HCT116 (cell line): ENCODE measurements at places on chromosomes 16 and 17.
A peak's percentile ranks its signal among the peaks of the same experiment; 100 is the strongest.

DNA sequence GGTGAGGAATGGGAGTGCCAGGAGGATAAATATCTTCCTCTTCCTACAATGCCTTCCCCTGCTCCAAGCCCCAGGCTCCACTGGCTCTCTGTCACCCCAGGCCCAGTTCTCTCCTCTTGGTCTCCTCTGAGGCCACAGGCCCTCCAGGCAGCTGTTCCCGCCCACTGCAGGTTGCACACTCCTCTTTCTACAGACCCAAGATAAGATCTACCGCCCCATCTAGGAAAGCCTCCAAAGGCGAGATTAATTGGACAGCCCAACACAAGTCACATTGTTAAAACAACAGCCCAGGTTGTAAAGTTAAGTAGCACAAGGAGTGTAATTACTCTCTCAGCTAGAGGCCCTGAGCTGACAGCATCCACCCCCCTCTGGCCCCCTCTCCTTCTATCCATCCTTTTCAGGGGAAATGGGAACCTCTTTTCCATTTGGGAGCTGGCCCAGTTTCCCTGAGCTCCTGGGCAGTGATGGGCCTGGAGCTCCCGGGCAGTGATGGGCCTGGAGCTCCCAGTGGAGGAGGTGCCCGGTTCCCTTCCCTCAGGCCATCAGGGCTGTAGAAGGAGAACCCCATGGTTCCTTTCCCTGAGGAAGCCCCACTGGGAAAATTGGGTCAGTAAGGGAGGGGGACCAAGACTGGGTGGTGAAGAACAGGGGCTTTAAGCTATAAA is 7.3 kb downstream of the DLX4 start:
- DNase-seq, result no peak

DNA sequence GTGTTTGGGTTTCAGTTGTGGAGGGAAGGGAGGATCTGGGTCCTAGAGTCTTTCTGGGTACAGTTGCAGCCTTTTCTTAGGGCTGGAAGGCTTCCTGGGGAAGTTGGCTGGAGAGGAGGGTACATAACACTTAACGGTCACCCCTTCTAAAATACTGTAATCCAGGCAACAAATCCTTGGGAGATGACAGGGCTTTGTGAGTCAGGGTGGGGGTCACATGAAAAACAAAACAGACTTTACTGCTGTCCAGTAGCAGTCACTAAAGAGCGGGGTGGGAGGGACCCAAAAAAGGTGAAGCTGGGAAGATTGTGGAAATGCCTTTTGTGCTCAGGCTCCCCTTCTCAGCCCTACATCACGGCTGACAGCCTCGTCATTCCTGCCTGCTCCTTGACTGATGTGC is 6.3 kb downstream of the SAP30BP start:
- DNase-seq, result no peak

DNA sequence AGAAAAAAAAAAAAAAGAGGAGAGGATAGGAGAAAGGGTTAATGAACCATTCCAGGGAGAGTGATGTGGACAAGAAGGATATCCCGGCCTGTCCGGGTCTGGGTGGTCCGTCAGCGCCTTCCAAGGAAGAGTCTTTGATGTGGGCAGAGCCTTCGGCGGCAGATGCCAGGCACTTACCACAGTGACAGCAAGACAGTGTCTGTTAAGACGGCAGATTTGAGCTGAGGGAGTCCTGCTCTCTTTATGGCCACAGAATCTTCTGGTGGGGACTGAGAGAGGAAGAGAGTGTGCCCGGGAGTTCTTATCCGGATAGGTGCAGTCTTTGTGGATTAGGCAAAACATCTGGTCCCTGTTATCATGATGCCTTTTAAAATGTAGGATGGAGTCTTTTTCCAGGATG is 95.2 kb downstream of the ZDHHC7 start:
- DNase-seq, result no peak

GRCh38 chr16:68342620-68343019 is 31.8 kb downstream of the PRMT7 start:
- no peak for DNase-seq

- DNase-seq, result no peak
Observed at GRCh38 chr16:4695473-4696171, 2.3 kb downstream of the NUDT16L1 start.

DNA sequence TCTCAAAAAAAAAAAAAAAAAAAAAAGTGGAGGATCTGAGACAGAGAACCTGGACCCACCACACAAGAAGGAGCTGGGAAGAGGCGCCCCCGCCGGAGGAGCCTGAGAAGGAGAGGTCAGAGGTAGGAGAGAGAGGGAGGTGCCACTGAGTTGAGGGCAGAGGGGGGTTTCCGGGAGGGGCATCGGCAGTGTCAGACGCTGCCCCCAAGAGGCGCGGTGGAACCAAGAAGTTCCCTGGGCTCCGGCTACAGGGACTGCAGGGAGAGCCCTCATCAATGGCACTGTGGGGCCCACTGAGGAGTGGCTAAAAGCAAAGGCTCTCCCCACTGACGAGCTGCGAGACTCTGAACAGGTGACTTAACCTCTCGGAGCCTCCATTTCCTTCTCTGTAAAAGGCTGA is 4.2 kb downstream of the CCDC42 start:
- no peak for DNase-seq

- DNase-seq, result no peak
Observed at GRCh38 chr16:51124896-51125295, 26.2 kb downstream of the SALL1 start.

DNA sequence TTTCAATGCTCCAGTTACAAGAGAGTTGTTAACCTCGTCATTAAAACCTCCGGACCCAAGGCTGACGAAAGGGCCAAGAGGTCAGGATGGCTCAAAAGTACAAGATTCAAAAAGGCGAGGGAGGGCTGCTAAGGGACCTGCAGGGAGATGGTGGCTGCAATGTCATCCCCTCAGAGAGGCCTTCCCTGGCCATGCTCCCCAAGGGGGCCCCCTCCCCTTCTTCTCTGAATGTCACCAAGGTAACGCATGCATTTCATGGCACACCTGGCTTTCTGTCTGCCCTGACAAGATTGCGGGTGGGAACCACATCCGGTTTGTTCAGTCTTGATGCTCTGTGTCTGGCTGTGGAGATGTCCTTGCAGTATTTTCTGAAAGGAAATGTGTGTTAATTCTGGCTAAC is 89.9 kb downstream of the C16orf78 start:
- no peak for DNase-seq

- DNase-seq, result no peak
Observed at GRCh38 chr16:25038239-25038954, 23.2 kb upstream of the ARHGAP17 start.

DNA sequence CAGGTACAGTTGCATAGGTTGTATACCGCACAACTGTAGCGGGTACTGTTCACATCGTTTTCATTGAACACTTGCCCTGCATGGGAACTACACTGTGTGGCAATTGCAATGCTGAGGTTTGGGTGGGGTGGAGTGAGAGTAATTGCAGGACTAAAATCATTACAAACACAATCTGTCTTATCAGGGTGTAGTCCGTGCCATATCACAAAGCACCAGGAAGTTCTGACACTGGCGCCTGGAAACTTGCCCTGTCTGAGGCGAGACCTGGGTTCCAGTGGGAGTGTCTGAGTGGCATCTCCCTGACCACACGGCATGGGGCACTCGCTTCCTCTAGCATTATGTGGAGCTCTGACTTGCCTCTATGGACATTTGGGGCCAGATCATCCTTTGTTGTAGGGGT is 153.4 kb downstream of the RGS9 start:
- no peak for DNase-seq

DNA sequence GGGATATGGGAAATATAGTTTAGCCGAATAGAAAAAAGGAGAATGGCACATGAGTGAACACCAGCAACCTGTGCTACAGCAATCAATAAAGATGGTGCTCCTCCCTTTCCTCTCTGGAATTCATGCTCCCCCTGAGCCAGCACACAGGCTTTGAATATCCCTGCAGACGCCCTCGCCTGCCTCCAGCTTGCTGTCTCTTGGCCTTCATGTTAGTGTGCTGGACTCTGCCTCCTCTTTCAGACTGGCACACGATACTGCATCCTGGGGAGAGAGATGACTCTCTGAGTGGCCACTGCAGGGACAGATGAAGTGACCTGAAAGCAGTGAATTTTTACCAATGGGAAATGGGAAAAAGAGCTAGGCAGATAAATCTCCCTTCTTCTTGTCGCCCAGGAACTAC is 498.6 kb upstream of the SALL1 start:
- DNase-seq, result no peak

- DNase-seq, result no peak
Observed at GRCh38 chr16:21194771-21195301, 16.5 kb downstream of the ZP2 start.

- DNase-seq, result no peak
Observed at GRCh38 chr16:83680980-83681379, 126.8 kb upstream of the HSBP1 start.

DNA sequence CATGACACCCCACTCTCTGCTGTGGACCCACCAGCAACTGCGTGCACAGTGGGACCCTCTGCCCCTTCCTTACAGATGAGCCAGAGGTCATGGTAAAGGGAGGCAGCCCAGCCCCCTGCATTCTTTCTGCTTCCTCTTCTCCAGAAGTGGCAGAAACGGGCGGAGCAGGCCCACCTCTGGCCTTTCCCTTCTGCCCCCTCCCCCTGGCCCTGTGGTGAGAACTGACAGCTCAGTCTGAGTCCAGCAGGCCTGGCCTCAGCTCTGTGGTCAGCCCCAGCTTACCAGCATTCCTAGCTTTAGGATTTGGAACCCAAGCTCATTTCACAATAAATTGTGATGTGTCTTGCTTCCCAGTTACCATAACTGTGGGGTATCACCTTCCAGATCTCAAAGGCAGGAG is 4.8 kb upstream of the ANKRD11 start:
- DNase-seq, result no peak

DNA sequence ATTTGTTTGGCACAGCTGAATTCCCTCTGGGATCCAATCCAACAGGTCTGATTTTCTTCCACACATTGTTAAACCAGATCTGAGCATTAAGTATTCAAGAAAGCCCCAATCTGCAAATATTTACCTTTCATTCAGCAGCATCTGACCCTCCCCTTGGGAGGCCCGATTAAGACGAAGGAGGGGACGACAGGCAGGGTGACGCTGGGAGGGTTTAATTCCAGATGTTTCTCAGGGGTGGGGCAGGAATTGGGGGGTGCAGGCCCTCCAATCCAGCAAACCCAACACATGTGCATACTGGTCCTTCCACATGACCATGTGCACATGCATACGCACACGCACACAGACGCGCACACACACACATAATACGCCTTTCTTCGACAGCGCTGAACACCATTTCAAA is 240.5 kb downstream of the GSG1L start:
- no peak for DNase-seq

- peak; percentile 37 for DNase-seq
Observed at GRCh38 chr17:43530288-43531081, 15.7 kb downstream of the ETV4 start.

- DNase-seq, result no peak
Observed at GRCh38 chr17:72432143-72432621, 311.4 kb downstream of the SOX9 start.

DNA sequence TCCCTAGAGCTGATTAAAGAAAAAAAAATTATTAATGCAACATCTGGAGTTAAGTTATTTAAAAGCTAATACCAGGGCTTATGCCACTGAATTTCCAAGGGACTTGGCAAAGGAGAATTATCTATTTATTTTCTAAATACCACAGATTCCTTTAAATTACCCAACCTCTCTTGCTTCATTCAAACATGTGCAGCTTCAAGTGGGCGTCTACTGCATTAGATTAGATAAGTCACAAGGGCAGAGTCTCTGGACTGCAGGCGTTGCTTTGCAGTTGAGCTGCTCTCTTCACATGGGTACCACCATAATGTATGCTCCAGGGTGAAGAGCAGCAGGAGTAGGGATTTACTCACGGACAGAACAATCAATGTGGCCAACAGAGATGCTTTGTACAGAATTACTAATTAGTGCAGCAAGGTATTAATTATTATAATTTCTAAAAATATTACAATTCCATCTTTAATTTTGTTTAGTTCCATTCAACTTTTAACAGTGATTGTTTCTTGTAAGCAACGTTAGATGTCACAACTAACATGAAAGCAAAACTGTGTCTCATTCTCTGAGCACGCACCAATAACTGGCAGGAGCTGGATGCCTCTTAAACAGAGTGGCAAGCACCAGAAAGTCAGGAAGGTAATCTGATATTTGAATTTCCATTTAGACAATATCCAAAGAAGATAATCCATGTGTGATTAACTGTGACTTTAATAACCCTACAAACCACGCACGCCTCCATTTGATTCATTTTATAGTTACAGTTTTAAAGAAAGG is 214.2 kb downstream of the STX8 start:
- no peak for DNase-seq

- no peak for DNase-seq
Observed at GRCh38 chr17:7132511-7133094, 18.0 kb upstream of the ASGR2 start.

- no peak for DNase-seq
Observed at GRCh38 chr16:89093602-89094251, at the start of gene ACSF3. TSS of gene ACSF3 (plus strand) at chr16:89093852. CDS start at chr16:89100682, 6,830 bp downstream.
